Stimulated activated CD8-positive, alpha-beta memory T cell treated with anti-CD3 and anti-CD28 coated beads, Interleukin-7, amount 100 ng/mL, for 4 hours (primary cell): ENCODE measurements at places on chromosomes 5 and 9.

- DNase-seq, result no peak
Measured at GRCh38 chr5:58106754-58107410, 353.0 kb downstream of the PLK2 start.

DNA sequence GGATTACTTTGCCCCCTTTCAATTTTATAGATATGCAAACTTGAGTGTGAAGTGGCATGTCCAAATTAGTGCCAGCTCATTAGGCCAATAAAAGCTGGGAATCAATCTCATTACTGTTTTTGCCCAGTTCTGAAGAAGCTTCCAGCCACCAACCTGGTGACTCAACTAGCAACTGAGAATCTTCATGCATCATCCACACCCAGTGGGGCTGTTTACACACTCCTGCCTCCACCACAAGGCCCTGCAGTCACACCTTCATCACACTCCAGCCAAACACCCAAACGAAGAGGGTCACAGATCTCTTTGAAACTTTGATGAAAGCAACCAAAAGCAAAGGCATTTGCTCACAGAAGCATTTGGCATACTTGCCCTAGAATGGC lies 41.3 kb upstream of the S1PR3 start:
- DNase-seq, result no peak

DNA sequence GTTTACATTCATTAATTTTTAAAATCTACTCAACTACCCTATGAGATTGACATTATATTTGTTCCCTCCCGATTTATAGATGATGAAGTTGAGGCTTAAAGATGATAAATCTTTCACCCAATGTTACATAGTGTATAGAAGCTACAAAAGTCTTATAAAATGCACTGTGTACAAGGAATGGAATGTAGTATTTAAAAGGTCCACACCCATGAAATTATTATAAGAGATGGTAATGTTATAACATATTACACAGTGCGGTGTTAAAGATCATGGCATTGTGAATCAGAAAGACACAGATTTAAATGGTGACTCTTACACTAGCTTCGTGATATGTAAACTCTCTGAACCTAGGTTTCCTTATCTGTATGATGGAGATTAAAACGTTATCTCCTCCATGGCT lies 141.6 kb upstream of the CHD1 start:
- DNase-seq, result no peak

GRCh38 chr5:175859916-175860315 lies 11.5 kb upstream of the CPLX2 start:
- DNase-seq, result no peak
